CD4-positive, alpha-beta T cell treated with Interleukin-17A for 4 hours (primary cell): ENCODE measurements at places on chromosomes 4 and X.
A peak's percentile ranks its signal among the peaks of the same experiment; 100 is the strongest.

DNA sequence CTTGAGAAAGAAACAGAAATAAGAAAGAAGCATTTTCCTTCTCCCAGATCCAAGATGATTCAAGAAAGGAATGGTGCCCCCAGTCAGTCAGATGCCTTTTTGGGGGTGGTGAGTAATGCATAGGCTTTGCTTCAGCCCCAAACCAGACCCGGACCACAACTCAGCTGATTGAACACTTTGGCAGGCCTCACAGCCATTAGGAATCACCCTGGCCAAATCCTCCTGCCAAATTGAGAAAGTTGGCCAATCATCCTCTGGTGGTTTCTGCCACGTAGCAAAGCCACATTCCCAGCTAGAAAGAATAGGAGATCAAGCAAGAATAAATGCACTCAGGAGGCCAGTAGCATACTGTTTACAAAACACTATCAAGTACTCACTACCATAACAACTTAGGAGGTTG is 33.7 kb downstream of the FRMD7 start:
- no peak for DNase-seq

GRCh38 chr4:39365830-39366771 is at the start of gene RFC1:
Gene RFC1 (minus strand): TSS chr4:39366362. CDS start chr4:39366241, 121 bp downstream.
- DNase-seq, result peak; percentile 95

DNA sequence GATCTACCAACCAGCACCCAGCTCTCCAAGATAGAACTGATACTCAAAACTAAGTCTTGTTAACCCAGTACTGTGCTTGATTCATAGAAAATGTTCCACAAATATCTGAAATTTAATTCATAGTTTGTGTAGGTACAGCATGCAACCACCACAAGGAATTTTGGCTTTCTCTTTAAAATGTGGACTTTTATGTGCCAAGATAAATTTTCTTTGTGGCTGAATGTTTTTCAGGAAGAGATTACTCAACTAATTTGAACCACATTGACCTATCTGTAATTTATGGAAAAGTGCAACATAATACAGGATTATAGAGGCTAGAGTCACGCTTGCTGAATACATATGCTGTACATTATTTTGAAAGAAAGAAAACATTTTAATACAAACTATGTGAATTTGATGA is 730.8 kb downstream of the IL1RAPL1 start:
- DNase-seq, result no peak

DNA sequence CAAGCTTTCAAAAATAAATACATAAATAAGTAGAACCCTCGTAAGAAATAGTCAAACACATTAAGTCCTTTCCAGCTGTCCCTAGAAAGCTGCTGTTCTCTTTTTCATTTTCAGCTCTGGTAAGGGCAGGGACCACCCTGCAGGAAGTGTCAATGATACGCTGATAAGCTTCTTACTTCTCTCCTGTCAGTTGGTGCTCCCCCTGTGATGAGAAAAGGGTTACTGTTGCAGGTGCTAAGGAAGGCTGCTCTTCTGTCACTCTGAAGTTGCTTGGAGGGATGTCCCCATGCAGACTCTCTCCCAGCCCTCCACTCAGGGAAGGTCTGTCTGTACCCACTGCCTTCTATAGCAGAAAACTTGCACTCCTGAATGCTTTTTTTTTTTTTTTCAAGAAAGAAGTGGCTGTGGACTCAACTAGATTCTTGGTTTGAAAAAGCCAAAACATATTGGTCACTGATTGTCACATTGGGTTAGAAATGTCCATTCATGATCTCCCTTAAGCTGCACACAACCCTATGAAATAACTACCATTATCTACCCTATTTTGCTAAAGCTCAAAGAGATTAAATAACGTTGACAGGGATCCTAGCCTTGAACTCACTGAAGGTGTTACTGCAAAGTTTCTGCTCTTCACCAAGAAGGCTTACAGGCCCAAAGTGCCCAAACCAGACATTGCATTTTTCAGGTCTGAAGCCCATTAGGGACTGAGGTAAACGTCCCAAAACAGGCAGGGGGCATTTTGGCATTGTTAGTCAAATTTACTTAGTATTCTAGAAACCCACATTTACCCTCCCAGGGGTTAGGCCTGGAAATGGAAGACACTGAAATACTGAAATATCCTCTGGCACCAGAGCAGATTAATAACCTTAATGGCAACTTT is 1.2 kb downstream of the CXCL3 start:
- DNase-seq, result no peak

- DNase-seq, result no peak
Measured at GRCh38 chr4:89055157-89056080, 1.6 kb downstream of the FAM13A start.

DNA sequence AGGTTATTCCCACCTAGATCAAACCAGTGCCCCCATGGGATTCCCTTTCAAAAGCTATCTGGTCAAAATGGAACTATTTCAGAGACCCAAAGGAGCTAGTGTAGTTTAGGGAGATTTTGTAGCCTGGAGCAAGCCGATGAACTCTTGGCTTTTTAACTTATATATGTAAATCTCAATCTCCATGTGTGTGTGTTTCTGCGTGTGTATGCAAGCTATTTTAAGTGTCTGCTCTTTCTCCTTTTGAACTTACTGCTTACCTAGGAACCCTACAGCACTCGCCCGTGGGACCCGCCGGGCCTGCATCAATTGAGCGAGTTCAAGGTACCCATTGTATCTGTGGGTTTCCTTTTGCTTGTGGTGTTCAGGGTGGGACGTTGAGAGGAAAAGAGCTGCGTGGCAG is 10.4 kb downstream of the CSTF2 start:
- peak; percentile 5 for DNase-seq

DNA sequence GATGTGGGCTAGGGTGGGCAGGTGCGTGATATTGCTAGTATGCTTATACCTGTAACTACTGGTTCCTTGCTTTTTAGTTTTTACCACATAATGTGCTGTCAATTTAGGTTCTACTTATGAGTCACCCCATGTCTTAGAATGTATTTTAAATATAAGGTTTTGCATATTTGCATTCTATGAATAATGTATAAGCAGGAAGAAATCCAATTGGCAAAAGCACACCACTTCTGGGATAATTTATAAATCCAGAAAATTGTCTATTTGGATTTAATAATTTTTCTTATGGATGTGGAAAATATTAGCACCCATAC is 421.6 kb downstream of the PCDH7 start:
- no peak for DNase-seq

GRCh38 chrX:138917781-138918180 is 206.3 kb upstream of the FGF13 start:
- DNase-seq, result no peak
